ENCODE measurements at places on chromosomes 2 and 18.

DNA sequence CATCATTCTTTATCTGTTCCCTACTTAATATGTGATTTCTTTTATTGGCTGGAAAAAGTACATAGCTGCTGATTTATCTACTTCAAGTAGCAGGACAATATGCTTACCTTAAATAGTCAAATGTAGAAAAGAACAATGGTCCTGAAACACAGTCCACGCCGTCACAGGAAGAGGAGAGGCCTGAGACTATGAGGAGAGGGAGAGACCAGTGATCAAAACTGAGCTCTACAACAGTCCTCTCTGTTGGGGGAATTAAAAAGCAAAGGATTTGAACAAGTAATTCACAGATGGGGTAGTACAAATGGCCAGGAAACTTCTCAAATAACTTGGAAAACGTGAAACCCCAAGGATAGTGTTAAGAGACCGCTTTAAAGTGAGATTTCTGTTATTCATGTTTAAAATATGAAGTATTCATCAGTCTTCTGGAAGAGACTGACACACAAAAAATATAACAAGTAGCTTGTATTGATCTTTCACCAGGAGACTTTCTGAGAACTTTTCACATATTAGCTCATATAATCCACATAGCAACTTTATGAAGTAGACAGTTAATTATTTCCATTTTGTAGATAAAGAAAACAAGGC, 20.2 kb downstream of the SCYGR8 start:
- no peak for DNase-seq

GRCh38 chr2:51350100-51350499, 318.2 kb upstream of the NRXN1 start:
- no peak for DNase-seq

- DNase-seq, result no peak
Measured at GRCh38 chr2:76821731-76822130, 700.4 kb downstream of the LRRTM4 start.

GRCh38 chr2:138780908-138781307, 718 bp upstream of the NXPH2 start:
- no peak for DNase-seq
